ENCODE measurements at places on chromosomes 13 and 19.

GRCh38 chr13:20938302-20938701, 35.8 kb upstream of the XPO4 start:
- DNase-seq, result no peak

- DNase-seq, result no peak
Observed at GRCh38 chr19:8580710-8581281, 3.6 kb upstream of the MYO1F start.

- DNase-seq, result no peak
Observed at GRCh38 chr13:29596064-29596418, 553 bp upstream of the SLC7A1 start.

DNA sequence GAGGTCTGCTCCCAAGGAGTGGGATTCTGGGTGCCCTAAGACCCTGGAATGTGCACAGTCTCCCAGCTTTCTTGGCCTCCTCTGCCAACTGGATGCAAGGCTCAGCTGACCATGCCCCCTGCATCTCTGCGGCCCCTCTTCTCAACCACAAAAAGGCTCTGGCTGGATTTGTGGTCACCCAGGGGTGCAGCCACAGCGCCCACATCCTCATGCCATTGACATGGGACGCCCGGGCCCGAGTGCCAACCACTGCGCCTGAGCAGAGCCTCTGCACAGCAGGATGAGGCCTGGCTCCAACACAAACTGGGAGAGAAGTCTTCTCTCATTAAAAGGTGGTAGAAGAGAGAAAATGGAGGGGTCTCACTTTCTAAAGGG, 103.5 kb downstream of the FOXO1 start:
- DNase-seq, result no peak

GRCh38 chr19:1241417-1242095, at the start of gene ATP5F1D:
TSS of gene ATP5F1D (plus strand) at chr19:1241751. CDS start at chr19:1241851, 100 bp downstream.
- no peak for DNase-seq

GRCh38 chr19:50702871-50703829, 16.5 kb downstream of the SHANK1 start:
- DNase-seq, result no peak

DNA sequence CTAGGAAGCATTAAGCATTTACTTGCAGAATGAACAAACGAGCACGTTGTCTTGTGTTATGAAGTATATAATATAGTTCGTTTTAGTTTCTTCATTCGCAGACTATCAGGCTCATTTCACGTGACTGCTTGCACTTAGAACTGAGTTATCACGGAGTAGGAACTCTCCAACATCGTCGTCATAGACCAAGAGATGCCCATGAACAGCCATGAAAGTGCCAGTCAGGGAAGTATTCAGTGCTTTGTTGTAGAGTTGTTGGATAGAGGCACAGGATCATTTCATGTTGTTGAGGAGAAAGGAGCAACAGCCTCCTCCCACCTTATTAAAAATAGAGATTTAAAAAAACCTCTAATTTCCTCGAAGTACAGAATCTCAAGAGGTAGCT, 977 bp upstream of the IL17D start:
- DNase-seq, result no peak

- no peak for DNase-seq
Observed at GRCh38 chr19:39160889-39161672, 35.5 kb downstream of the PAK4 start.

Data from GM04503 (cell line).